HCT116 (cell line): ENCODE measurements at places on chromosomes 2 and 18.

GRCh38 chr18:41967680-41968079, 12.6 kb downstream of the PIK3C3 start:
- DNase-seq: no peak

DNA sequence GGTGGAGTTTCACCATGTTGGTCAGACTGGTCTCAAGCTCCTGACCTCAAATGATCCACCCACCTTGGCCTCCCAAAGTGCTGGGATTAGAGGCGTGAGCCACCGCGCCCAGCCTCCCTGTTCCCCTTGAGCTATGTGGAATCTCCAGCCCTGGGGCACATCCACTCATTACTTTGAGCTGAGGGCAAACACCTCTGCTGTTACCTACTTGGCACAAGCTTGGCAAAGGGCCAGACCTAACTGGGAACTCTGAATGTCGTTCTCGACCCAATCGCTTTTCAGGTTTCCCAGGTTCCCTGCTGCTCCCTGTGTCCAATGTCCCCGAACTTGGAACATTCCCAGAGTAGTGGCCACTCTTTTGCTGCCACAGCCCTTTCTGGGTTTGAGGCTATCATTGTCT, 40.6 kb downstream of the CHST10 start:
- no peak for DNase-seq

GRCh38 chr18:58788470-58788869, 76.2 kb upstream of the ZNF532 start:
- DNase-seq: no peak

GRCh38 chr2:174595116-174595809, 2.3 kb downstream of the WIPF1 start:
- DNase-seq: no peak

GRCh38 chr2:222897898-222898297, 37.1 kb downstream of the ACSL3 start:
- DNase-seq: no peak

- no peak for DNase-seq
Measured at GRCh38 chr18:23580677-23581367, 5.5 kb downstream of the NPC1 start.

- no peak for DNase-seq
Measured at GRCh38 chr2:64781711-64782390, 128.1 kb upstream of the SERTAD2 start.

- no peak for DNase-seq
Measured at GRCh38 chr2:133682347-133682746, 114.1 kb upstream of the NCKAP5 start.

DNA sequence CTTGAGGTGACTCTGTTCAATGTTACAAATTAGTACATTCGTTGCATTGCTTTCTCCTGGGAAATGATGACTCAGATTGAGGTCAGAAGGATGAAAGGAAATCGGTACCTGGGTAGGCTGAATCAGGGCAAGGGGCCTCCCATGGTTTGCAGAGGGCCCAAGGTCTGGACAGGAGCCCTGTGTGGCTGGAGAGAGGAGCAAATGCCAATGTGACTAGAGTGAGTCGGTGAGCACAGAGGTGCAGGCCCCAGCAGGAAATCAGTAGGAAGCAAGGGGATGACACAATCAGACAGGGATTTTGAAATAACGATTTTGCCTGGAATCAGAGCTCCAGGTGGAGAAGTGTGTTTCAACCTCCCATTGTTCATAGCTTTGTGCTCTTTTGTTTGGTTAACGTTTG, 118.9 kb downstream of the CCDC102B start:
- DNase-seq: peak; percentile 54

DNA sequence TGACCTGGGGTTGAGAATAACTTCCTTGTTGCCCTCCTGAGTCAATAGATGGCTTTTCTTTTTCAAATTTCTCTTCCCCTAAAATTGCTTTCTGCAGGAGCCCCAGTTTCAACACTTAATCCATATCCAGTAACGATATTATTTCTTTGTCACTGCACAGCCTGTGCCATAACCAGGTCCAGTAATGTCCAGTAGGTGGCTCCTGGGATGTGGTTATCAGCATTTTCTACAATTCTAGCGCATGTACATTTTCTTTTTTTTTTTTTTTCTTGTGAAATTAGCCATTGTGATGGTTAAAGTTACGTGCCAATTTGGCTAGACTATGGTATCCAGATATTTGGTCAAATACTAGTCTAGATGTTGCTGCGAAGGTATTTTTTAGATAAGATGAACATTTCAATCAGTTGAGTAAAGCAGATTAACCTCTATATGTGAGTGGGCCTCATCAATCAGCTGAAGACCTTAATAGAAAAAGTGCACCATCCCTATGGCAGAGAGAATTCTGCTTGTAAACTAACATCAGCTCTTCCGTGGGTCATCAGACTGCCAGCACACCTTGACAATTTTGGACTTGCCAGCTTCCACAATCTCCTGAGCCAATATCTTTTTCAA, 72.9 kb upstream of the SCG2 start:
- DNase-seq: peak; percentile 54

DNA sequence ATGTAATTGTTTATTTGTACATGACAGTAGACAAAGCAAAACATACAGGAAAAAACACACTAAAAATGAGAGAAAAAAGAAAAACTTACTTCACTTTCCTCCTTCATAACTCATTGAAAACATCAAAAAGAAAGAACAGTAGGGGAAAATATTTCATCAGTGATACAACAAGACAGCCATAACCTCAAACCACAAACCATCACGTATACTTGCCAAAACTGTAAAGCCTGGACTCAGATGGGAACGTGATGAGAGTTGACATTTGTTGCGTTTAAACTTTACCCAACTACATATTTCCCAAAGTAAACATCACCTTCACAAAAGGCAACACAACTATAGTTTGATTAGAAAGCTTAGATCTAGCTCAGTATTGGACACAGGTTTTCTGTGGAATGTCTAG, 278.2 kb upstream of the COL3A1 start:
- DNase-seq: no peak

DNA sequence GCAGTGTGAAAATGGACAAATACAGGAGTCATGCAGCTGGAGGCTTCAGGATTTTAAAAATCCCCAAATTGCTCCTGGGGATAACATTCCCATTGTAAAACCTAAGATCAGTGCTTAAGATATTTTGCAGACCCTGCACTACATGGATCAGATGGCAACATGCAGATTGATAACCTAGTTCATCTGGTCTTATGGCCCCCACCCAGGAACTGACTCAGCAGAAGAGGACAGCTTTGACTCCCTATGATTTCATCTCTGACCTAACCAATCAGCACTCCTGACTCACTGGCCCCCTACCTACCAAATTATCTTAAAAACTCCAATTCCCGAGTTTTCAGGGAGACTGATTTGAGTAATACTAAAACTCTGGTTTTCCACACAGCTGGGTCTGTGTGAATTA, 20.0 kb downstream of the SRBD1 start:
- DNase-seq: no peak

DNA sequence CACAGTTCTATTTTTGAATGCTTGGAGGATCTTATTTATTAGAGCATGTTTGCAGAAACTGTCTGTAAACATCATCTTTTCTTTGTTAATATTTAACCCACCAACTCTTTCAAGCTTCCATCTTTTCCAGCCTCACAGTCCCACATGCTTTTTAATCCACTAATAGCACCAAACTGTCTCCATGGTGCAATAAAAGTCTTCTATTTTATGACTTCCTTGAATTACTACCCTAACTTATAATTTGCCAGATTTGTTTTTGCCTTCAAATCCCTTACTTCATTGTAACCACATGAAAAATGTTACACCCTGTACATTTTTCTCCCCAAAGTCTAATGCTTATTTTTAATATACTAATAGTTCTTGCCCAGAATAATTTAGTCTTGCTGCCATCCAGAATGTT, 792.6 kb downstream of the PLCL1 start:
- no peak for DNase-seq

DNA sequence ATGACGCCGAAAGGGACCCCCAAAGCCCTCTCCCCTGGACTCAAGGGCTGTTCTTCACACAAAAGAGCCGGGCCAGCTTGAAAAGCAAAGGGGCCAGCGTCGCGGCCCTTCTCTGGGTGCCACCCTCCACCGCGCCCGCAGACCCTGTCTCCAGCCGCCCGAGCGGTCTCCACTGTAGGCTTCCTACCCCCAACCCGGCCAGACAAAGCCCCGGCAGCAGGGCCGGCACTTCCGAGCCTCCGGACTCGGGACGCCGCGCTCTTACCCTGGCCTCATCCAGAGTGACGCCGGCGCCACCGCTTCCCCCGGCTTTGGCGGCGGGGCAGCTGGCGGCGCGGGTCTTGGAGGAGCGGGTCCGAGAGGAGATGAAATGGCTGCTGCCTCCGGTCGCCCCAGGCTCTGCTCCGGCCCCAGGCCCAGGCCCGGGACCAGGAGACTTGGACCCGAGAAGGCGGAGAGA, 603 bp downstream of the ATAD2B start:
- DNase-seq: no peak

GRCh38 chr2:75100011-75100800, 99.1 kb downstream of the TACR1 start:
- no peak for DNase-seq

DNA sequence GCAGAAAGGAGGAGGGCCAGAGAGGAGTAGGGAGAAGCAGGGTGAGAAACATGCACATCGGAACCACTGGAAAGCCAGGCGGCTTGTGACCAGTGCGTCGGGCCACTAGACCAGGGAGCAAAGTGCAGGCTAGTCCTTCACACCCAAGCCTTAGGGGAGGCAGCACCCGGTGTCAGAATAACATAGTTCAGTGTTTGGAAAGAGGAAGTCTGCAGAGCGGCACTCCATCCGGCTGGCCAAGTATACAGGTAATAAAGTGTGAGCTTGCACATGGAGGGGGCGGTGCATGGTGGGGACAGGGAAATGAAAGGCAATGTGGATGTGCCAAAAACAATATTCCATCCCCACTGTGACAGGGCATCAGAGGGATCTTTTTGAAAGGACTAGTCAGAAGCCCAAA, 69.7 kb downstream of the ZNF521 start:
- DNase-seq: no peak
